ENCODE measurements at places on chromosomes 7 and 10.

DNA sequence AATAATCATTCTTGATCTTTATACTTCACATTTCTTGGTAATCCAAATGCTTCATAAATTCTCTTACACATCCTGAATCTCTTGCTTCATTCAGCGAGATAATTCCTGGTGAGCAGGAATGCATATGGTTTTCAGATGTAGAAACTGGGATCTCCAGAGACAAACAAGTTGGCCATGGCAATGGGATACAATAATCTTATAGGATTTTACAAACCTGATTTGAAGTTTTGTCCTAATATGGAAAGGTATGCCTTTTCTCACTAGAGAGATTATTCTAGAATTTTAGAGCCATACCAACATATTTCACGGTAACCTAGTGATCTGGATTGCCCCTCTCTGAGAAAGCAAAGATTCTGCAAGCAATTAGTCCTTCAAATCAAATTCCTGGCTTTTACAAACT, 13.1 kb upstream of the TRDMT1 start:
- DNase-seq: no peak

DNA sequence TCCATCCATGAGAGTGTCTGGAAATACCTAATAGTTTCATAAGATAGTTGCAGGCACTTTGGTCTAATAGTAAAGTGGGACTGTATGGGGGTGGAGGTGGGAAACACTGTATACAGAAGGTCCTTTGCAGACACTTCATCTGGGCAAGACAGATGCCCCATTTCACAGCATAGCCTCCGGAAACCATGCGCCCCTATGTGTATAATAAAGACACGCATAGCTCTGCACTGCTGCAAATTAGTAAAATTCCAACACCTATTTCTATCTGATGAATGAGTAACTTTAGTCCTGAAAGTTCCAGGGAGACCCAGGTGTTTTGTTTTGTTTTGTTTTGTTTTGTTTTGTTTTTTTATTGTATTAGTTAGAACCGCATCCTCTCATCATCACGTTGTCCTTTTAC, 187.1 kb downstream of the CREB5 start:
- no peak for DNase-seq

DNA sequence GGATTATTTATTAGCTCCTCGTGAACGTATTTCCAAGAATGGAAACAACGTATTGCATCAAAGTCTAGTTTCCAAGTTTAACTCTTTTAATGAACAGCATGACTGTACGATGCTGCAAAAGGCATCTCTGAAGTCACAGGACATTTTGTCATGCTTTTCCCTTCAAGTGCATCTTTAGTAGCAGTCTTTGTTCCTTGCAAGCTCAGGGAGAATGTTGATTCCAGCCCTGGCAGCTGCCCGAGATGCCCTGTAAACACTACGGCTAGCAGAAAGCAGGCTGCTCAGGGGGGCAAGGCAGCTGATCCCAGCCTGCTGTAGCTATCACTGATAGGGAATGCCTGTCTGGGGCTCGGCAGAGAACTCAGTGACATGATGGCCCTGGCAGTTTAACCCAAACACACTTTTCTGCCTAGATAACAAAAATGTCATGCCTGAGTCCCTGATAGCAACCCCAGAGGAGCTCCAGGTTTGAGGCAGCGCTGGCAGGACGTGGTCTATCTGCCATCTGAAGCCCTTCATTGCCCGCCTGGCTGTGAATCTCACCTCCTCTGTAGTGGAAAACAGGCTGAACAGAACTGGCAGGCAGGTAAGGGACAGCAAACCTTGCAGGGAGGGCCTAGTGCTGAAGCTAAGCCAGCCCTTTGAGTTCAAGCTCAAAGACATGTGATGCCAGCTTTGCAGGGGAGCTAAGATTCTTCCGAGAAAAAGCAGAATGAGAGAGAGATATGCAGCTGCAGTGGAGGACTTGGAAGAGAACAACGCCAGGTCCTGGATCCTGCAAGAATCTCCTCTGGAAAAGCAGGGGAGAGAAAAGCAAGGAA, 264.6 kb downstream of the SNX10 start:
- DNase-seq: no peak

- DNase-seq: no peak
Measured at GRCh38 chr7:41870461-41871138, 167.7 kb upstream of the INHBA start.

DNA sequence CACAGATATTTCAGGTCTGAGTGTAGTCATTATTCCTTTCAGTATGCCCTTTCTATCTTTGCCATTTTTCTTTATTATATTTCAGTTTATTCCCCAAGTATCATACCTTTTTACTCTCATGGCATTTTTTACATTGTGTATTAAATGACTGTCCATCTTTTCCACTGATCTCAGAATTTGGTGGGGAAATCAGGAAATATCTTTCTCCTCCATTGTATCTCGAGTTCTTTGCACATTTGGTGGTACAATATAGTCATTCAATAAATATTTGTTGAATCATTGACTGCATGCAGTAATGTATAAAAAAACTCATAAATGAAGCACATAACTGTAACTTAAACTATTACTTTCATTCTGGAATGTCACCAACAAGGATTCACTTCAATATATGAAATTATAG, 354.7 kb downstream of the HGF start:
- DNase-seq: no peak

DNA sequence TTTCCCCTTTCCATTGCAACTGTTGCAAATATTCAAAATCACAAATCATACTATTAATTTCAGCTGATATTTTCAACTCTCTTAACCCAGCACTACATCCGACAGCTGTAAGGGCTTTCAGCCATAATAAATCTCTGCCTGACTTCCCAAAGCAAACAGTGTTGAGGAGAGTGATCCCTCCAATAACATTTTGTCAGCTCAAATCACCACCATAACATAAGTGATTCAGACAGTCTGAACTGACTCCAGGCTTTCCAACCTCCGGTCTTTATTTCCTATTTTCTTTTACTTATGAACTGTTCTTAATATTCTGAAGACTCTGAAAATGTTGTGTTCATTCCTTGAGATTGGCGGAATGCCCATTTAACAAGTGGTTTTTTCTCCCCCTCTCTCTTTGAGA, 1085.9 kb downstream of the GATA3 start:
- DNase-seq: no peak

GRCh38 chr10:124627866-124628675, 116.1 kb downstream of the FAM53B start:
- no peak for DNase-seq

GRCh38 chr10:53771701-53772100, 999.1 kb upstream of the MBL2 start:
- DNase-seq: no peak

DNA sequence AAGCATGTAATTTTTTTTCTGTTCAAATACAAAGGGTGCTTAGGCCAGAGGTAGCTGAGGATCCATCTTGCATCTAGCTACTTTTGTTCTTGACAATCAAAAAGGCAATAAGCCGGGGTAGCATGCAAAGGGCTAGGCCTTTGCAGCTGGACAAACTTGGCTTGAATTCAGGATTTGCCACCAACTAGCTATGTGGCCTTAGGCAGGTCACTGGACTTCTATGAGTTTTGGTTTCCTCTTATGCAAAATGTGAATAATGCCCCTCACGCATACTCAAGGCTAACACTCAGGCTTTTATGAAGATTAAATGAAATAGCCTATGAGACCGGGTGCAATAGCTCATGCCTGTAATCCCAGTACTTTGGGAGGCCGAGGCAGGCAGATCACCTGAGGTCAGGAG, 19.3 kb downstream of the GFRA1 start:
- no peak for DNase-seq

DNA sequence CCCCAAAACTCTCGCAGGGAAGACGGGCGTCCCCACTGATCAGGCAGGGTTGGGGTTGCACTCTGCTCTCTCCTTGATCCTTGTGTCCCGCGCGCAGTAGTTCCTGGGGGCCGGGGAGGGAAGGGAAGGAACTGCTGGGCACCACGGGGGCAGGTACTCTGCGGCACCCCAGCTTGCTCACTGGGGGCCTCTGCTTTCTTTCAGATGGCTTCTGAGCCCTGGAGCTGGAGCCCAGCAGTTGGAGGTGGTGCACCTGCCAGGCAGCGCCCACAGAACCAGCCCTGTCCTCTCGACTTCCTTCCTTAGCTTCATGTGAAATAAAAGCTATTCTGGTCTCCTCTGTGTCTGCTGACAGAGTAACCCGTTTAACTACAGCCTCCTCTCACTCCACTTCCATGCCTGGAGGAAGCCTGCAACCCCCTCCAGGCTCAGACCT, 12.2 kb downstream of the PLAC9 start:
- no peak for DNase-seq

DNA sequence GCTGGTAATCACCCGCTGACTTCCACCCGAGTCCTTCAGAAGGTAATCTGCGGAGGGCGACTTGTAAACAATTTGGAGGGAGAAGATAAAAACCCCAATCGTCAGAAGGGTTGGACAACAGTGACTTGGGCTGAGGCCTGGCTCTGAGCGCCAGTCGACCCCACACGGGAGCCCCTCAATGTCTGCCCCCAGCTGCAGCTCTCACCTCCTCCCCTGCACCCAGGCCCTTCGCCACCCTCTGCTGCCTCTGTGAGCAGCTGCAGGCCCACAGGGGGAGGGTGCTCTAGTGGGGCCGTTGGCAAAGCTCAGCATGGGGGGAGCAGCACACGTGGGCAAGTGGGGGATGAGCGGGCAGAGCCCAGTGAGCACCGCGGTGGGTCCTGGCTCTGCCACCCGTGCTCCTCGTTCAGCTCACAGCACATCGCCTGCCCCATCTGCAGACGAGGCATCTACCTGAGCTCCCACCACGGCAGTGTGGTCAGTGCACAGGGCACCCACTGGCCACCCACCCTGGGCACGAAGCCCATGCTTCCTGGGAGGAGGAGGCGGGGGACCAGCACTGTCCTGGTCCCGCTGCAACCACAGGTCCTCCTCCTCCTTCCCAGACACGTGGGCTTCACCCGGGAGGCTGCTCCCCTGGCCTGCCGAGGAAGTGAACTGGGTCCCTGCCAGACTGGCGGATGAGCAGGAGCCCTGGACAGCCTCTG, 280.5 kb downstream of the ELFN1 start:
- no peak for DNase-seq

Measured in SW 1271 (cell line).